ENCODE measurements at places on chromosomes 5 and 9.

- DNase-seq, result no peak
These were observed 53.4 kb downstream of the GALNT12 start for GRCh38 chr9:98860871-98861293.

DNA sequence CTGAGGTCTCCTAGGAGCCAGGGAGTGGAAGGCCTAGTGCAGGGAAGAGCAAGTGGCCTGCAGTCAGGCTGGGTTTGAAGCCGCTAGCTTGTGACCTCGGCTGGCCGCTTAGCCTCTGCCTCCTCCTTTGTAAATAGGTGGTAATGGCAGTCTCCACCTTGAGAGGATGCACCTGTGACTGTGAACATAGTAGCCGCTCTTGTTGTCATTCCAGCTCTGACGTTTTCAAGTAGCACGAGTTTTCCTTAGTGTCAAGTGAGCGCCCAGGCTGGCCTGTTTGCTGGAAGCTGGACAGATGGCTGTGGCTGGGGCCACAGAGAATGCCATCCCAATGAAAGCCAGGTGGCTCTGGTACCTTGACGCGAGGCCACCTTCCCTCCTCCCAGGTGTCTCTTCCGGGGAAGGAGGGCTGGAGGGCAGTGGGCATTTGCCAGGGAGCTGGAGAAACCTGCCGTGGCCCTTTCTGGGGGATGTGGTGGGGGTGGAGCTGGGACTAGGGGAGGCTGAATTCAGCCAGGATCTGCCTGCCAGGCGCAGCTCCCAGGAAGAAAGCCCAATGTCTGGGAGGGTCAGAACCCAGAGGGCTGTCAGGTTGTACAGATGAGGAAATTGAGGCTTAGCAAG lies 2.5 kb downstream of the ASS1 start:
- DNase-seq, result no peak

GRCh38 chr5:54309691-54310432 lies 511 bp downstream of the ARL15 start:
- peak; percentile 56 for DNase-seq

GRCh38 chr9:92242260-92243136 lies 51.0 kb downstream of the IARS1 start:
- no peak for DNase-seq

- DNase-seq, result no peak
These were observed 113.5 kb upstream of the NFIB start for GRCh38 chr9:14427419-14427818.

DNA sequence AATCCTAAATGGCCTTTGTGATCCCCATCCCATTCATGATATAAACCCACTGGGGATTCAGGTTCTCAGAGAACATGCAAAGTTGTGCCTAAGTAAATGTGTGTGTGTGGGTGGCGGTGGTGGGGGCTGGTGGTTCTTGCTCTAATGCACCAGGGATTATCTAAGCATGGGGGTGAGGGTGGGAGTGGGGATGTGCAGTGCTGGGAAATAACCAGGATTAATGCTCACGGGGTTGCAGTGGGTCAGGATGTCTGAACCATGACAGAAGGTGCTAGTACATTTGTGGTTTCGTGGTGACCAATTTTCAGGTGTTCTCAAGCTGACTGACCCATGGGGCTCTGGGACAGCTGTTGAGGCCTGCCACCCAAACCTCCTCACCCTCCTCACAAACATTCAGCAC lies 101.0 kb downstream of the ZNF608 start:
- DNase-seq, result no peak

GRCh38 chr9:126097679-126098078 lies 228.9 kb upstream of the MVB12B start:
- no peak for DNase-seq

All from cortex of kidney (tissue), 1 donor.